Vagina (tissue), 2 donors: ENCODE measurements at places on chromosomes 11 and 22.
A peak's percentile ranks its signal among the peaks of the same experiment; 100 is the strongest.

DNA sequence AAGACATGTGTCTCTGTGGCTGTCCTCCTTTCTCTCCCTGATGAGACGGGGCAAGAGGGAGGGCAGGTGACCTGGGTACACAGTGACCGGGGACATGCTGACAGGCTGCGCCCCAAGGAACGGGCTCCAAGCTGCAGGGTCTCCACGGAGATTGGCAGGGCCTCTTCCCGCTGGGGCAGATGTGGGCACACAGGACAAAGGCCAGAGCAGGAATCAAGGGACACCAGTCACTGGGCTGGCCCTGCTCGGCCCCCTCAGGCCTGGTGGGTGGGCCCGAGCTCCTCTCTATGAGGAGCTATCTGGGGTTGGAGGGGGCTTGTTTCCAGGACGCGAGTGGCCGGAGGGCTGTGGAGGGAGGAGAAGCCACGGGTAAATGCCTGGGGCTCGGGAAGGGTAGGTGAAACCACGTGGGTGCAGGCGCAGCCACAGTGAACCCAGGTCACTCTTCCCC is 11.2 kb downstream of the PNPLA5 start:
- H3K36me3 ChIP-seq: no peaks in the 10 kb centered on the region
- no peaks in the 10 kb centered on the region for H3K4me1 ChIP-seq
- H3K27me3 ChIP-seq: no peaks in the 10 kb centered on the region
- H3K4me3 ChIP-seq: no peak overlapping the region

GRCh38 chr22:46110215-46110614 is 40.1 kb upstream of the PPARA start:
- peak overlapping the region; percentile 80 for H3K27ac ChIP-seq
- no peaks in the 10 kb centered on the region for H3K36me3 ChIP-seq
- H3K4me3 ChIP-seq: no peak overlapping the region
- DNase-seq: no peak

- no peaks in the 10 kb centered on the region for H3K4me1 ChIP-seq
- H3K27me3 ChIP-seq: no peaks in the 10 kb centered on the region
- no peak for DNase-seq
- H3K4me3 ChIP-seq: no peak overlapping the region
- no peak overlapping the region for H3K27ac ChIP-seq
Observed at GRCh38 chr11:67574938-67575337, 8.7 kb upstream of the GSTP1 start.

DNA sequence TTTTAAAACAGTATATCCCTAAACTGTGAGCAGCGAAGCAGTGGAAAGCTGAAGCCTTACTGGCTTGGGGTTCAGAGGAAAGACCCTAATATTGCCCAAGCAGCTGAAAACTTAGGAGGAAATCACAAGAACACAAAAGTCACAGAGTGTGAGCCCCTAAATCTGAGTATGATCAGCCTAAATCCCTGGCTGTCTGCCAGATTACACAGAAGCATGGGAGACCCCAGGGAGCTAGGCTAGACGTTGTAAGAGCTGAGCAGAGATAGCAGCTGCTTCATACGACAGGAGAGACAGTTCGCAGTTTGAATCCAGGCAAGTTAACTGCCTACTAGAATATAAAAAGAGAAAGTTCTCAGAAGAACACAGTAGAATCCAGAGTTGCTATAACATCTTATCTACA is 81.2 kb downstream of the PACS1 start:
- H3K27me3 ChIP-seq: no peaks in the 10 kb centered on the region
- H3K36me3 ChIP-seq: no peaks in the 10 kb centered on the region
- no peak for DNase-seq
- H3K4me1 ChIP-seq: no peaks in the 10 kb centered on the region

DNA sequence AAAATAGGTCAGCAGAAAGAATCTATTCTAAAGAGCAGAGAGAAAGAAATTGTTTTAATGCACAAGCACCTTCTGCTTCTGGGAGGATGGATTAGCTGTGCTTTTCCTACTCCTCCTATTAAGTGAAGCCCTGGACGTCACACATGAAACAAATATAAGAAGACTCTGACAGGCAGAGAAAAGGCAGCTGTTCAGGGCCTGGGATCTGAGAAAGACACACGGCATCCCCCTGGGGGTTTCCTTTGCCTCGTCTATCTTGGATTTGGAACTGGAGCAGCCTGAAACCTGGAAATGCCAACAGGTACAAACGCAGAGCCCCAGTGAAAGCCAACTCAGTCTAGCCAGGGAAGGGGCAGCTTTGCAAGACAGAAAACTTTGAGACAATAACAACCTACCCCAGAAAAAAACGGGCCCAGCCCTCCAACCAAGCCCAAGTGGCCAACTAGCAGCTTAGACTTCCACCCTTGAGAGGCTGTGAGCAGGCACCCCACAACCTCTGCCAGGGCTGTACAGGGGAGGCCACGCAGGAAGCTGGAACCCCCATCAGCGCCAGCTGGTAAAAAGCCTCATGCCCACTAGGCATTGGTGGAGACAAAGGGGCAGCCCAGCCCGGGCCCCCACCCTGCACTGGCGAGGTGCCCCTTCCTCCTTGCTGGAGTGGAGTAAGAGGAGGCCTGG is 7.3 kb downstream of the CERK start:
- no peak overlapping the region for H3K27ac ChIP-seq
- no peak for DNase-seq
- H3K36me3 ChIP-seq: no peaks in the 10 kb centered on the region
- H3K4me3 ChIP-seq: no peak overlapping the region
- no peaks in the 10 kb centered on the region for H3K27me3 ChIP-seq
- peaks cover 73% of the 10 kb centered on the region for H3K4me1 ChIP-seq

- no peaks in the 10 kb centered on the region for H3K36me3 ChIP-seq
- H3K4me1 ChIP-seq: peaks cover 11% of the 10 kb centered on the region
- H3K4me3 ChIP-seq: no peak overlapping the region
- no peak for DNase-seq
- H3K27me3 ChIP-seq: no peaks in the 10 kb centered on the region
Observed at GRCh38 chr11:76717816-76718215, 47.3 kb upstream of the LRRC32 start.

DNA sequence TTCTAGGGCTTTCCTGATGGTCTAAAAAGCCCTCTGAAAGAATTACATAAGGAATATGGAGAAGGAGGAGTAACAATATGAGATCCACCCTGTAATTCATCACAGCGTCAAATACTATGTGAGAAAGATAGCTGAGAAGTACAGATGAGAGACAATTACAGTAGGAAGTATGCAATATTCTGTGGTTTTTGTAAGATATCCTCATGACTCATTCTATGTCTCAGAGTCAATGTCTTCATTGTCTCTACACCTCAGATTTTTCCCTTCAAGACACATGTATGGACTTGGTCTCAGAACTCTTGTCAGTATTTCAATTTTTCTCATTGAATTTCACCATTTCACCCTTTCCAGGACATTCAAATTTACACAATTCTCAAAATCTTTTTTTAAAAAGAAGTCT is 343.3 kb upstream of the CTSC start:
- H3K4me1 ChIP-seq: no peaks in the 10 kb centered on the region
- H3K27ac ChIP-seq: no peak overlapping the region
- no peaks in the 10 kb centered on the region for H3K36me3 ChIP-seq
- H3K27me3 ChIP-seq: no peaks in the 10 kb centered on the region

- H3K27me3 ChIP-seq: no peaks in the 10 kb centered on the region
- DNase-seq: no peak
- H3K27ac ChIP-seq: no peak overlapping the region
- no peak overlapping the region for H3K4me3 ChIP-seq
Observed at GRCh38 chr22:19879246-19879570, 24.5 kb upstream of the GNB1L start.

DNA sequence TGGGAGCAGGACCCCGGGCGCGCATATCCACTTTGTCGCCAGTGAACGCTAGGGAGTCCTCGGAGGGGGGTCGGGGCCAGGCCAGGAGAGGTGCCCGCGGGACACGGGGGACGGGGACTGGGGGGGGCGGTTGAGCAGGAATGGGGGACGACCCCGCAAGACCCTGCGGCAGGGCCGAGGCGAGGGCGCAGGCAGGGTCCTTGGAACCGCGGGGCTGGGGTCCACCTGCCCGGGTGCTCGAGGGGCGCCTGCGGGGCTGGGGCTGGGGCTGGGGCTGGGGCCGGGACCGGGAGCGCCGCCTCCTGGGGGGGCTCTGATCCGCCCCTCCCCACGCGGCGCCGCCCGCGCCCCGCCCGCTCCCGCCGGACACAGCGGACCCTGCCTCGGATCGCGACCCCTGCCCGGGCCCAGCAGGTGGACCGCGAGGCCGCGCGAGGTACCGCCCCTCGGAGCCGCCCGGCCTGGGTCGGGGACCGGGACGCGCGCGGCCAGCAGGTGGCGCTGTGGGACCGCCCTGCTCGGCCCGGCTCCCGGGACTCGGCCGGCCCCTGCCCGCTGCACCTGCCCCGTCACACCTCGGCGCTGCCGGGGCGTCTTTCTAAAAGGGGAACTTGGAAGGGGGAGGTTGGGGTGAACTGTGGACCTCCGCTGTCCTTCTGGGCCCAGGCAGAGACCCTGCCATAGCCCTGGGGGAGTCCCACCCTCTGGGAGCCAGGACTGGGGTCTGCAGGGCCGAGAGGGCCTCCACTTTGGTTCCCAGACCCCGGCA is 11.0 kb downstream of the CRELD2 start:
- H3K36me3 ChIP-seq: peaks cover 9% of the 10 kb centered on the region
- no peaks in the 10 kb centered on the region for H3K27me3 ChIP-seq
- H3K4me1 ChIP-seq: peaks cover 41% of the 10 kb centered on the region
- H3K4me3 ChIP-seq: no peak overlapping the region
- DNase-seq: no peak

DNA sequence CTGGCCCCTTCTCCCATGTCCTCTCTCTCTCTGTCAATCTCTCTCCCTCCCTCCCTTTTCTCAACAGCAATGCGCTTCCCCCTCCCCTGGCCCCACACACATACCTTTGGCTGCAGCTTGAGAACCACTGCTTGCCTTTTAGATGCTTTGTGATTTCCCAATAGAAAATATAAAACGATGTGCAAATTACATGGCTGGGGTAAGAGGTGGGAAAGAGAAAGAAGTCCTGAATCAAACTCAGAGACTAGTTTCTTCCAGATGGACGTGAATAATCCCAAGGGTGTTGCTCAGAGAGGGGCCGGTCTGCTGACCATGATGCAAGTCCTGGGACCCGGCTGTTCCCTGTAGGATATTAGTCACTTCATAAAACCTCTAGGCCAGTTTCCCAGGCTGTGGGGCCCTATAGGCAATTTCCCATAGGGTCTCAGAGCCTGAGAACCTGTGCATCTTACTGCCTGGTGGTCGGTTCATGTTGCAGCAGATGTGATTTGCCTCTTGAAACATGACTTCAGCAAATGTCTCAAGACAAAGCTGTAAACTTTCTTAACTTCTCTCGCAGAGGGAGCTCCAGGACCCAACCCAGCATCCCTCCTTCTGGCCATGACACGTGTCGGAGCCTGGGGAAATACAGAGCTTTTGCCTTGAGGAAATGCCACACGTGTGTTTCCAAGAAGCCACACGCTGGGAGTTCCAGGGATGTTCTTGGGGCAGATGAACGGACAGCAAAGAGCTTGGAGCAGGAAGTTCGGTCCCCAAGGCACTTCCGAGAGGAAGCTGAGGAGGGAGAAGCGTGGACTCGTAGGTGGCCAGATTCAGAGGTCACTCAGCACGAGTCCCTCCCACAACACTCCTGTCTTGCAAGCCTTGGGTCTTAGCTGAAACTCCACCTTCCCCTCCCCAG is 34.5 kb upstream of the ETS1 start:
- H3K4me3 ChIP-seq: no peak overlapping the region
- H3K4me1 ChIP-seq: peaks cover 17% of the 10 kb centered on the region
- peak overlapping the region; percentile 84 for H3K27ac ChIP-seq
- H3K36me3 ChIP-seq: no peaks in the 10 kb centered on the region

- peak; percentile 60 for DNase-seq
- H3K27ac ChIP-seq: no peak overlapping the region
- H3K27me3 ChIP-seq: no peaks in the 10 kb centered on the region
- no peak overlapping the region for H3K4me3 ChIP-seq
- no peaks in the 10 kb centered on the region for H3K36me3 ChIP-seq
Observed at GRCh38 chr11:31874631-31875191, 63.6 kb upstream of the PAX6 start.

DNA sequence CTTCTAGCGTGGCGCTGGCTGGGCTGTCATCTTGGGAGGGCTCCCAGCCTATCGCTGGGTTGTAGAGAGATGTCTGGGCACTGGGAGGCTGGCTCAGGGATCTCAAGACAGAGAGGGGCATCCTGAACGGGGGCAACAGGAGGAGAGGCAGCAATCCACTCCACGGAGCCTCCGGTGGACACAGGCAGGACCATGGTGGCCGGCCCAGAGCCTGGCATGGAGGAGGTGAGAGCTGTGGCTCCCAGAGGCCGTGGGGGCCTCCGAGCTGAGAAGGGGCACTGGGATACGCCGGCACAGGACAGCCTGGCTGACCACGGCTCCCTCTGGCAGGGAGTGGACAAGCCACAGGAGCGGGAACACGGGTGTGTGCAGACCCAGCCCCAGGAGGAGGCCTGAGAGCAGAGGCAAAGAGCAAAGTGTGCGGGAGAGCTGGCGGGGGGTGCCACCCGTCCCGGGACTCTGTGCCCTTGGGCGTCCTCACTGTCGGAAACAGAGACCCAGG is 9.1 kb downstream of the MRGPRF start:
- no peaks in the 10 kb centered on the region for H3K27me3 ChIP-seq
- H3K4me1 ChIP-seq: peaks cover 77% of the 10 kb centered on the region
- no peak for DNase-seq
- H3K27ac ChIP-seq: peak overlapping the region; percentile 82
- no peak overlapping the region for H3K4me3 ChIP-seq

GRCh38 chr11:44746894-44747293 is 20.1 kb downstream of the TSPAN18 start:
- peaks cover 28% of the 10 kb centered on the region for H3K4me1 ChIP-seq
- no peak overlapping the region for H3K4me3 ChIP-seq

- H3K36me3 ChIP-seq: no peaks in the 10 kb centered on the region
- no peak overlapping the region for H3K4me3 ChIP-seq
- no peaks in the 10 kb centered on the region for H3K4me1 ChIP-seq
- H3K27me3 ChIP-seq: no peaks in the 10 kb centered on the region
- H3K27ac ChIP-seq: no peak overlapping the region
Observed at GRCh38 chr11:128920666-128921065, 22.0 kb downstream of the TP53AIP1 start.

- no peak overlapping the region for H3K27ac ChIP-seq
- H3K27me3 ChIP-seq: no peaks in the 10 kb centered on the region
- H3K4me3 ChIP-seq: no peak overlapping the region
- no peak for DNase-seq
- H3K4me1 ChIP-seq: no peaks in the 10 kb centered on the region
Observed at GRCh38 chr11:105553025-105553424, 56.8 kb upstream of the GRIA4 start.

- H3K27ac ChIP-seq: peak overlapping the region; percentile 73
- peak overlapping the region; percentile 15 for H3K4me3 ChIP-seq
- H3K4me1 ChIP-seq: peaks cover 63% of the 10 kb centered on the region
- H3K36me3 ChIP-seq: no peaks in the 10 kb centered on the region
Observed at GRCh38 chr22:30248484-30248883, 1.9 kb upstream of the LIF start.

DNA sequence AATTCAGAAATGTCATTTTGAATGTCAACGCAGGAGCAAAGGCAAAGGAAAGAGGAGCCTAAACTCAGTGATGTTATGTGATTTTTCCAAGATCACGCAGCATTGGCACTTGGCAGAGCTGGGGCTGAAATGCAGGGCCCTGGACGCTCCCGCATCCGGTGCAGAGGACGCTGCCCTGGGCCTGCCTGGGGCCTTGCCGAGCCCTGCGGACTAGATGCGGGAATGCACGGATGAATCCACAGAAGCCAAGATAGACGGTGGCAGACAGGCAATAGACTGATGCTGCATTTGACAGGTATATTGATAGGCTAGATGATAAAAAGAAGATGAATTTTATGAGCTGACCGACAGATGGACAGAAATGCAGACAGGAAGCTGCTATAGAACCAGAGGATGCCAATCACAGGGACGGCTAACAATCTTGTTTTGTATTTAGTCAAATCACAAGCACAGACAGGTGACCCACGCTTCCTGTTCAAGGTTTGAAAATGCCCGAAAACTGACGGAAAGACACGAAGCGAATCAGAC is 696 bp upstream of the MARK2 start:
- H3K4me1 ChIP-seq: peaks cover 50% of the 10 kb centered on the region
- no peak for DNase-seq
- H3K4me3 ChIP-seq: peak overlapping the region; percentile 81
- H3K36me3 ChIP-seq: no peaks in the 10 kb centered on the region
